T-cell (primary cell): ENCODE measurements at places on chromosomes 11 and 22.

GRCh38 chr11:115348416-115348815 is 155.8 kb downstream of the CADM1 start:
- DNase-seq, result no peak

GRCh38 chr11:133787379-133788141 is 57.8 kb downstream of the SPATA19 start:
- no peak for DNase-seq

DNA sequence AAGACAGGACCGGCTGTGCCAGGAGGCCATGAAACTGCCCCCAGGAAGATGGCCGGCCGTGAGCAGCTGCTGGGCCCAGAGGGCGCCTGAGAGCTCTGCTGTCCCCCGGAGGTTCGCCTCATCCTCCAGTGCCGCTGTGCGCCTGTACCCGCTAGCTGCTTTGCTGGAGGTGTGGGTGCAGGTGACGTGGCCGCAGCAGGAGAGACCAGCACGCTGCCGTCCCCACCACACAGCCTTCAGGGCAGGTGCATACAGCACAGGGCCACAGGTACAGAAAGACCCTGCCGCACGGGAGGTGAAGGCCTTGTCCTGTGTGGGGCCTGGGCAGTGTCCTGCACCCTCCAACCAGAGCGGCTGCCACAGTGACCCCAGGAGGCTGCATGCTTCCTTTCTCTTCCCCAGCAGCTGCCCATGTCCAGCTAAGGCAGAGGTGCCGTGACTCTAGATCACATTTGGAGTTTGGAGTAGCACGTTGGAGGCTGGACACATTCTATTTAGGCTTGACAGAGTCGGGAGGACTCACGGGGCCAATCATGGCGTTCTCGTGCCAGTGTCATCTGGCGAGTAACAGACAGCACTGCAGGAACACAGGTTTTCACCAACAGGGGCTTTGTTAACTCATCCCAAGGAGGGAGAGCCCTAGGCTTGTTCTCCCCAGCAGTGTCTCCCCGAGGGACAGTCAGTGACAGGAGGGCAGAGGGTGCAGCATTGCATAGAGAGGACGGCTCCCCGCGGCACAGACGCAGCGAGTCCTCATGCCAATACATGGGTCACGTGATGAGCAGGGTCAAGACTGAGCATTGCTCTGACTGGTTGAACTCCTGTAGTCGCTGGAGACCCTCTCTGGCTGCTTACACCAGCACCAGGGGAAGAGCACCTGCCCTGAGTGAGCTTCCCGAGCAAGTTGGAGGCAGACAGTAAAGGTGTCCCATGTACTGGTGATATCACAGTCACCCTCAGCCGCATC is 18.7 kb upstream of the PANX2 start:
- no peak for DNase-seq

DNA sequence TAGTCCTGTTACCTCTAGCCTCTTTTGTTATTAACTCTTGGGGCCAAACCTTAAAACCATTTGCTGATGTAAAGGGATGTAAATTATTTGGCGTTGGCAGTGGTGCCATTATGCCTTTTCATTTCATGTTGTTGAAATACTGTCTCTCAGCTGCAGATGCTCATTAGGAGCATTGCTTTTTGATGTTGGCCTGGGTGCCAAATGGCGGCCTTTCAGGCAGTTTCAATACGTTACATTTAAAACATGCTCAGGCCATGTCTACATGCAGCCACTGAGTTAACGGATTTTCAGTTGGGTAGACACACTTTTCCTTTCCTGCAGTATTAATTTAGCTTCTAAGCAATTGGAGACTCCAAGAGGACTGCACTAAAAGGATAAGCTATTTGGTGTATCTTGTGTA is 5.3 kb downstream of the NCAM1 start:
- no peak for DNase-seq

- DNase-seq, result no peak
Observed at GRCh38 chr11:783581-784015, 6.3 kb downstream of the CEND1 start.

GRCh38 chr11:3140291-3140603 is 24.9 kb downstream of the OSBPL5 start:
- no peak for DNase-seq

GRCh38 chr11:125498521-125498920 is 2.5 kb upstream of the FEZ1 start:
- no peak for DNase-seq

DNA sequence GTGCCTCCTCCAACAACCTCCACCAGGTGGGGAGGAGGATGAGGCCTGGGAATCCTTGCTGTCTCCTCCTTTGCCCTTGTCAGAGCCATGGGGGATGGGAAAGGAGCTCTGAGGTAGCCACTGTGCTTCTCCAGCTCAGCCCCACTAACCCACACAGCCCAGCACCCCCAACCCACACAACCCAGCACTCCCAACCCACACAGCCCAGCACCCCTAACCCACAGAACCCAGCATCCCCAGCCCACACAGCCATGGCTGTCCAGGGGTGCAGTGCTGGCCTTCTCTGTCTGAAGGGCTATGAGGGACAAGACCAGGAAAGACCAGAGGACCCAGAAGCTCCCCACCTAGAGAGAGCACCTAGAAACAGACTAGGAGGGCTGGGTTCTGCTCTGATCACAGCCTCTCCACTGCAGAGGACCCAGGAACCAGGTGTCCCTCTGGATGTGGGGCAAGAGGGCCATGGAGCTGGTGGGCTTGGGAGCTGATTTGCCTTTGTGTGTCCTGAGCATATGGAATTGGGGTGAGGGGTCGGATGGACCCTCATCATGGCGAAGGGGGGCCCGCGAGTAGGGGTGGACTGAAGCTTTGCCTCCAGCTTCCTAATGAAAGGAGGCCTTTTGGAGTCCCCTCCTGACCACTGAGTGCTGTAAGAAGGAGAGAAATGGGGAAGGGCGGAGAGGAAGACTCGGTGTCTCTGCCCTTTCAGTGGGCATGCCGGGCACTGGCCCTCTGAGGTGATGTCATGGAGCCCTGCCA is 117.6 kb upstream of the THY1 start:
- no peak for DNase-seq

GRCh38 chr22:35425546-35425945 is 25.6 kb downstream of the MCM5 start:
- no peak for DNase-seq

DNA sequence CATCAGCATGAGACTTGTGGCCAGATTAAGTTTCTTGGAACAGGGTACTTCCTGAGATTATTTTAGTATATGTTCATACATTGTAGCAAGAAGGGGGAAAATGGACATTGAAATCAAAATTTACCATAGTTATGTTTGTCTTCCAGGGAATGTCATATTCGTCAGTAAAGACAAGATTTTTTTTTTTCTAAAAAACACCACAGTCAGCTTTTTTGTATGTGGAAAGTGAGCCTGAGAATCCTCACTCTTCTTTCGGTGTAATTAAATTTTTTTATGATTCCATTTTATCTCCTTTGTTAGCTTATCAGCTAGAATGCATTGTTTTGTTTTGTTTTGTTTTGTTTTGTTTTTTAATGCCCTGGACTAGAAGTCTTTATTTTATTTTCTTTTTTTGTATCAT is 31.5 kb upstream of the LIPT2 start:
- DNase-seq, result no peak

DNA sequence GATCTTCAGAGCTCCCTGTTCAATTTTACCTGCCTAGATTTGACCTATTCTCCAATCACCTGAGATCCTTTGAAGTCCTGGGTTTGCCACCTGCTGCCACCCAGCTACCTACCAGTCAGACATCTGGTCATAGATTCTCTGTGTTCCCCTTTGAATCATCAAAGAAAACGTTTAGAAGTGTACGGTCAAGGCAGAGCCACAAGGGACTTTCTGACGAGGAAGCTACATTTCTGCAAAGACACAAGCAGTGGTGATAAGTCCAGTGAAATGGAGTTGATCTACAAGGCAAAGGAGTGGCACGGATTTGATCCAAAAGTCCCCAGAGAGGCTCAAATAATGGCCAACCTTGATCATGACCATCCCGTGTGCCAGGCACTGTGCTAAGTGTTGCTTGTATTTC is 549.9 kb downstream of the MIAT start:
- no peak for DNase-seq

DNA sequence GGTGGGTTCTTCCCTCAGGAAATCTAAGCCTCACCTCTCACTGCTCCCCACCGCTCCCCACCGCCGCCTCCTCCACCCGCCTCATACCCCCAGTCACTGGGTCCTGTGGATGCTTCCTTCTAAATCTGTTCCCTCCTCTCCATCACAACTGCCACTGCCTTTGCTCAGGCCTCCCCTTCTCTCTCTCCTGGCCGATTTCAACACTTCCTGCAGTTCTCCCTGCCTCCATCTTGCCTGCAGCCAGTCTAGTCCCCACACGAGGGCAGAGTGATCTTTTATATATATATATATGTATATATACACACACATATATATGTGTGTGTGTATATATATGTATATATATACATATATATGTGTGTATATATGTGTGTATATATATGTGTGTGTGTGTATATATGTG is 27.8 kb downstream of the CREB3L1 start:
- DNase-seq, result no peak

- DNase-seq, result no peak
Observed at GRCh38 chr11:27028561-27028965, 12.1 kb upstream of the BBOX1 start.

DNA sequence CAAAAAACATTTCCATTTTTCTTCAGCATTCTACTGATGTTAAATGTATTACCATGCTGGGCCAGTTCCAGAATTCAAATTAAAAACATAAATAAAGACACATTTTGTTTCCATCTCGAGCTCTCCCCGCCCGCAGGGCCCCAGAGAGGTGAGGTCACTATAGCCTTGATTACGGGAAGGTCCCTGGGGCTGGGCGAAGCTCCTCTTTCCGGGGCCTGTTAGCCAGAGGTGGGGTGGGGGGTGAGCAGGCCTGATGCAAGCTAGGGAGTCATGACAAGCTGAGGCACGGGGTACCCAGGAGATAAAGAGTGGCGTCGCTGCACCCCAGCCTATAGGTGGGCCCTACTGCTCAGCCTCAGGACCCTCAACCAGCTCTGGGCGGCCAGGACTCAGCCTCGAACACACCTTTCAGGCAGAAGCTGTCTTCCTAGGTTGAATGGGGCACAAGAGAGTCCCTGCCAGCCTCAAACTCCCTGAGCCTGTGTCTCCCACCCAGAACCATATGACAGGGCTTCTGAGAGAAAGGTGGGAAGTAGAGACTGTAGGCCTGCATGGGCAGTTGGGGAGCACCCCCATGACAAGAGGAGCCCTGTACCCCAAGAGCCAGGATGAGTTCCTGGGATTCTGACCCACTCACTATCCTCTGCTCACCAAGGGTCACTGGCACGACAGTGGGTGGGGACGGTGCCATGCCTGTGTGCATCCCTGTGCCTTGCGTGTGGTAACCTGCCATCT is 34.8 kb downstream of the KCNQ1OT1 start:
- no peak for DNase-seq

DNA sequence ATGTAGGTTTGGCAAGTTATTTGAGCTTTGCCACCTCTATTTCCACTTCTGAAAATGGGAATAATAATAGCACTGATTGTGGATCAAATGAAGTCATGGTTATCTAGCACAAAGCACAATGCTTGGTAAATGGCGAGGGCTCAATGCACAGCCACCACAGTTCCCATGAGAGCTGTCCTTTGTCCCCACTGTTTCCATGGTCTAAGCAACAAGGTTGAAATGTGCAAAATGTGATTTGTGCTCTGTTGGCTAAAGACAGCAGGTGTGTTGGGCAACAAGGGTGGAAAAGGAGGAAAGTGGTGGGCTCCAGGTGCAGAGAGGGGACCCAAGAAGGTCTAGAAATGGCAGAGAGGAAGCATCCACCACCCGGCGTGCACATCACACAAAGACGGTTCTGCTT is 200.5 kb downstream of the TRIM29 start:
- DNase-seq, result no peak
